ENCODE measurements at places on chromosomes 2 and 18.

- no peak for DNase-seq
These were observed 76.5 kb downstream of the KCTD1 start for GRCh38 chr18:26471826-26472225.

GRCh38 chr2:208025037-208025813 lies at the start of gene PLEKHM3:
PLEKHM3 (minus strand) TSS chr2:208025527; CDS start chr2:208001639, 23,888 bp downstream.
- DNase-seq = peak; percentile 38

DNA sequence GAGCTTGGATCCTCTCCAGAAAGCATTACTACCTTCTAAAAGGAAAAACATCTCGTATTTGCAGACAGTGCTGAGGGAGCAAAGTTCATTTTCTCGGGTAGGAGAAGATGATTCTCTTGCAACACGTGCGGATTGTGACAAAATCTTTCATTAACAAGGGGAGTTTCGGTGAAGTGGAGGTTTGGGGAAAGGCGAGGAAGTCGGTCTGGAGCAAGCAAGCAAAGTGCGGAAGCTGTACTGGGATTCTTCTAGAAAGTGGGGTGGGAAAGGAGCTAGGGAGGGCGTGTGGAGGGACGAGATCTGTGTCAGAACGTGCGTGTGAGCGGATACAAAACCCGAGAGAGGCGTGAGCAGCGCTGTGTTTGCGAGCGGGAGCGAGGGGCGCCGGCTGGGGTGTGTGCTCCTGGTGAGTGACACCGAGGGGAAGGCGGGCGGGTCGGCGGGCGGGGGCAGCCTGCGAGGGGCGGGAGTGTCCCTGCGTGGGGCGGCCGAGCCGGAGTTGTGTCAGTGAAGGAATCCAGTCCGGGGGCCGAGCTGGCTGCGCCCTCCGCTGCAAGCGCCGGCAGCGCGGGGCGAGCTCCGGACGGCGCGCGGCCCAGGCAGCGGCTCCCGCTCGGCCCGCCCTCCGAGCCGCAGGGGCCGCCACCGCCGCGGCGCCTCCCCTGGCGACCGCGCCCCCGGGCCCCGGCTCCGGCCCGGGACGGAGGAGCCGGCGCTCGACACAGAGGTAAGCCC lies at the start of gene SPATS2L:
Gene SPATS2L (plus strand): TSS at position 498 of the 735 bp plus-strand sequence. CDS start 82,552 bp downstream, outside the sequence.
- no peak for DNase-seq

DNA sequence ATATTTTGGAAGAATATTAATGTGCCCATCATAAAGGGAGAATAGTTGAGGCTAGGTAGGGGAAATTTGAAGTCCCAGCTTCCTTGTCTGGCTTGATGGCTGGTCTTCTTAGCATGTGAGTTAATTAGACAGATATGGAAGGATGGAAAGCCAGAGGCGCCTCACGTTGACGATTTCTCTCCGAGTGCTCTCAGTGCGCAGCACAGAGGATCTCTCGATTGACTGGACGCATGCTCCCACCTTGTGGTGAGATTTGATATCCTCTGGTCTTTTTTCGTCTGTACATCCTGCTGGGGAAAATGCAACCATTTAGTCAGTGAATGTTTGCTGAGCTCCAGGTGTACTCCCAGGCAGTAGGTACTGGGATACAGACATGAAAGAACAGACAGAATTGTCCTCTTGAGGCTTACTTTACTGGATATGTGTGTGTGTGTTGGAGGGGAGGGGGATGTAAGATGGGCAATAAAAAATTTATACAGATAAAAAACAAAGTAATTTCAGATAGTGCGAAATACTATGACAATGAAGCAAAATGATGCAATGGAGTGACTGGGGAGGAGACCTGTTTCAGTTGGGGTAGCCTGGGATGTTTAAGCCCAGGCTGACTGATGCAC lies 66.9 kb upstream of the ZNG1B start:
- DNase-seq = no peak

DNA sequence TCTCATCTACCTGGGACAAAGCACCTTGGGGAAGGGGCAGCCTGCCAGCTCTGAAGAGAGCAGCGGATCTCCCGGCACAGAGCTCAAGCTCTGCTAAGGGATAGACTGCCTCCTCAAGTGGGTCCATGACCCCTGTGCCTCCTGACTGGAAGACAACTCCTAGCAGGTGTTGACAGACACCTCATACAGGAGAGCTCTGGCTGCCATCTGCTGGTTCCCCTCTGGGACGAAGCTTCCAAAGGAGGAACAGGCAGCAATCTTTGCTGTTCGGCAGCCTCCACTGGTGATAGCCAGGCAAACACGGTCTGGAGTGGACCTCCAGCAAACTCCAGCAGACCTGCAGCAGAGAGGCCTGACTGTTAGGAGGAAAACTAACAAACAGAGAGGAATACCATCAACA lies 549.9 kb upstream of the LRATD1 start:
- no peak for DNase-seq

DNA sequence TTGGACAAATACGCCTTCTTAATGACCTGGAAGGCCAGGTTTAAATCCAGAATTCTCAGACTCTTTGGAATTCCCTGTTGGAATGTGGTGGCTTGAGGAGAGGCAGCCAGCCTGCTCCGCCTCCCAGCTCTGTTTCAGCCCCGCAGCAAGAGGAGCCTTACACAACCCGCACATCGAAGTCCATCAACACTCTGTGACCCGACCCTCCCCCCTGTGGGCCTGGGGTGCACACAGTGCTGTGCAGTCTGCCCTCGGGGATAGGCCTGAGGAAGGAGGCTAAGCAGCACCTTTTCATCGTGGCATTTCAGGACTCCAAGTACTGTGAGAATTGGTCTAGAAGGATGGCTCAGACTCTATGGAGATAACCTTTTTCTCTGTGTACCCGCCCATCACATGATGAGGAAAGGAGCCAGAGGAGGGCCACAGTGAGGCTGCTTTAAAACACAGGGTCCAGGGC lies 73.7 kb downstream of the GREB1L start:
- no peak for DNase-seq

- peak; percentile 29 for DNase-seq
These were observed 222.2 kb downstream of the C1D start for GRCh38 chr2:67840460-67841068.

DNA sequence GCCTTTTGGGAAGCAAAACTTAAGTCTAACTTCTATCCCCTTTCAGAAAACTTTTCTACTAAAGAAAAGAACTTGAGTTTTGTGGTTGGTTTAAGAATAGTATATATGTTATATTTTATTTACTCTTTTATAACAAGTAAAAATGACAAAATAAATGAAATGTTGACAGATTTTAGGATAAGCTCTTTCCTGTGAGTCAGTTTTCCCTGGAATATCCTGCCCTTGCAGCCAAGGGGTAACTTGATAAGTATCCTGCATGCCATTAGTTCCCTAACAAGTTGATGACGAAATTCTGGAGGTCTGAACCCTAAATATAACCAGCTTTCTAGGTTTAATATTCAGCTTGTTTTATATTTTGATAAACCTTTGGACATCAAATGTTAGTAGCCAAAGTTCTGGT lies 7.3 kb upstream of the HTR2B start:
- DNase-seq = no peak

DNA sequence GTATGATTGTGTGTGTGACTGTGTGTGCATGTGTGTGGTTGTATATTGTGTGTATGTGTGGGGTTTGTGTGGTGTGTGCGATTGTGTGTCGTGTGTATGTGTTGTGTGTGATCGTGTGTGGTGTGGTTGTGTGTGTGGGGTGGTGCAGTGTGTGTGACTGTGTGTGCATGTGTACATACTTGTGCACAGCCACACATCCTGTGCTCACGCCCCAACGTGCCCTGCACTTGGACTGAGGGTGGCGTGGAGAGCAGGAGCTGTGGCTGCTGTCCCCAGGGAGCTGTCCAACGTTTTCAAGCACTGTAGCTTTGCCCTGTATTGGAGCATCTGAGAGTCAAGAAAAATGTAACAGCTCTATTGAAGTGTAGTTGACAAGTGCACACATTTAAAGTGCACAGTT lies 243.2 kb upstream of the HDAC4 start:
- no peak for DNase-seq

- no peak for DNase-seq
These were observed 34.7 kb downstream of the GBX2 start for GRCh38 chr2:236133410-236134012.

Measured in NCI-H2029 treated with DMSO at 0.1 percent for 48 hours (cell line).